ENCODE measurements at places on chromosomes 13 and 19.
A peak's percentile ranks its signal among the peaks of the same experiment; 100 is the strongest.

- no peak for DNase-seq
Measured at GRCh38 chr13:53127373-53127772, 98.8 kb downstream of the OLFM4 start.

- peak; percentile 50 for DNase-seq
Measured at GRCh38 chr19:56141417-56141993, 418 bp downstream of the ZNF444 start.

DNA sequence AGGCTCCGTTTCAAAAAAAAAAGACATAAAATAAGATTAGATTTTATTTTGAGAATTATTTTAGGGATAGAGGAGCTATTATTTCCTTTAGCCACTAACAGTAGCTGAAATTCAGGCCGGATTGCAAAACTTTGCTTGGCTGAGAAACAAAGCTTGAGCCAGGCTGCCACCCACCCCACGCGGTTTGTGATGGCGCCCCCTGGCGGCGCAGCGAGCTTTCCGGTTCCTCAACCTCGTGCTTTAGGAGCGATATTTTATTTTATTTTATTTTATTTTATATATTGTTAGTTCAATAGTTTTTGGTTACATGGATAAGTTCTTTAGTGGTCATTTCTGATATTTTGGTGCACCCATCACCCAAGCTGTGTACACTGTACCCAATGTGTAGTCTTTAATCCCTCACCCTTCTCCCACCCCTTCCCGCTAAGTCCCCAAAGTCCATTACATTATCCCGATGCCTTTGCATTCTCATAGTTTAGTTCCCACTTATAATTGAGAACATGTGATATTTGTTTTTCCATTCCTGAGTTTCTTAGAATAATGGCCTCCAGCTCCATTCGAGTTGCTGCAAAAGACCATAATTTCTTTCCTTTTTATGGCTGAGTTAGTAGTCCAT, 19.8 kb upstream of the CEACAM4 start:
- peak; percentile 9 for DNase-seq

- no peak for DNase-seq
Measured at GRCh38 chr13:106941779-106942178, 373.8 kb upstream of the ARGLU1 start.

DNA sequence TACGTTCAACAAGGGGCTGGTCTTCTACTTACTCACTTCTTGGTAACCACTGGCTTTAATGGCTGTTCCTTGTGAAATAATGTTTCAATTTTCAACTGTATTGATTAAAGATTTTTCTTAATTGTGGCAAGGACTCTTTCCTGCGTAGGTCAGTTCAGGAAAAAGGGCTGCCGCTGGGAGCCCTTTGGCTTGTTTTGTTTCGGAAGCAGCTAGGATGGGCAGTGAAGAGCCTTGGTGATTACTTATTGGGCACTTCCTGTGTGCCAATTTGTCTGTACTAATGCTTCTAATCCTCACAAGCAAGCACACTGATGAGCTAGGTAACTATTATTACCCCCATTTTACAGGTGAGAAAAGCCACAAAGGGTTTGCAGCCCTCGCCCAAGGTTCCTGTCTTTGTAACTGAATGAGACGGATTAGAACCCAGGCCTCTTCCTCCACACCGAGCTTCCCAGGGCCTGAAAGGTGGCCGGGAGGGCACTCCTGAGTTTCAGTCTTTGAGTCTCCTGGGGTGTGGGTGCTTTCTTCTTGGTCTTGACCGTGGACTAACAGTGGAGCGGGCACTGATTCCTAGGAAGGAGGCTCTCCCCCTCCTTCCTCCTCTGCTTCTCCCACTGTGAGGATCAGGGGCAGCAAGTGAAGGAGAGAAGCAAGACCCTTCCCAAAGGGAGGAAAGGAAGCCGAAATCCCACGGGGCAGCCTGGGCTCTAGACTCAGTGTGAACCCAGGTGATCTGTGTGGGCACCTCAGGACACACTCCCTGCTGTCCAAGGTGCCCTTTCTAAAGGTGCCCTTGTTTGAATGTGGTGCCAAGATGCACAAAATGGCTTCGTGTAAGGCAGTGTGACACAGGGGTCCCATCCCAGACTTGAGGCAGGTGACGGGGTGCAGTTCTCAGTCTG, 3.7 kb downstream of the COL4A2 start:
- DNase-seq: no peak

DNA sequence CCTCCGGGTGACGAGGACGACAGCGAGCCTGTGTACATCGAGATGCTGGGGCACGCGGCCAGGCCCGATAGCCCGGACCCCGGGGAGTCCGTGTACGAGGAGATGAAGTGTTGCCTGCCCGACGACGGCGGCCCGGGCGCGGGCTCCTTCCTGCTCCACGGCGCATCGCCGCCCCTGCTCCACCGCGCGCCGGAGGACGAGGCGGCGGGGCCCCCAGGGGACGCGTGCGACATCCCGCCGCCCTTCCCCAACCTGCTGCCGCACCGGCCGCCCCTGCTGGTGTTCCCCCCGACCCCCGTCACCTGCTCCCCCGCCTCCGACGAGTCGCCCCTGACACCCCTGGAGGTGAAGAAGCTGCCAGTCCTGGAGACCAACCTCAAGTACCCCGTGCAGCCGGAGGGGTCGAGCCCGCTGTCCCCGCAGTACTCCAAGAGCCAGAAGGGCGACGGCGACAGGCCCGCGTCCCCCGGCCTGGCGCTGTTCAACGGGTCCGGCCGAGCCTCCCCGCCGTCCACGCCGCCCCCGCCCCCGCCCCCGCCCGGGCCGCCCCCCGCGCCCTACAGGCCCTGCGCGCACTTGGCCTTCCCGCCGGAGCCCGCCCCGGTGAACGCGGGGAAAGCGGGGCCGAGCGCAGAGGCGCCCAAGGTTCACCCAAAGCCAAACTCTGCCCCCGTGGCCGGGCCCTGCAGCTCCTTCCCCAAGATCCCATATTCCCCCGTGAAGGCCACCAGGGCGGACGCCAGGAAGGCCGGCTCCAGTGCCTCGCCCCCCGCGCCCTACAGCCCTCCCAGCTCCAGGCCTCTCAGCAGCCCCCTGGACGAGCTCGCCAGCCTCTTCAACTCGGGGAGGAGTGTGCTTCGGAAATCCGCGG, 511.3 kb downstream of the MYO16 start:
- DNase-seq: no peak

DNA sequence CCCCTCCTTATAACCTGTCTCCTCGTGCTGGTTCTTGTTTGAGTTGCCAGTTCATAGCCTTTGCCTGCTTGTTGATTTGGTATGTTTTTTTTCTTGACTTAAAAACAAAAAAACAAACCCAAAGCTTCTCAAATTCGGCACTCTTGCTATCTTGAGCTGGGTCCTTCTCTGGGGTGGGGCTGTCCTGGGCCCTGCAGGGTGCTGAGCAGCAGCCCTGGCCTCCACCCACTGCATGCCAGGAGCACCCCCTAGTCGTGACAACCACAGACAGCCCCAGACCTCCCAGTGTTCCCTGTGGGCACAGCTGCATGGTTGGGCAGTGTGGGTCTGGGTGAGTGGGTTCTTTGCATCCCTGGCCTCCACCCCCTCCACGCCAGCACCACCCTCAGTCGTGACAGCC, 27.8 kb downstream of the KDM4B start:
- DNase-seq: no peak

DNA sequence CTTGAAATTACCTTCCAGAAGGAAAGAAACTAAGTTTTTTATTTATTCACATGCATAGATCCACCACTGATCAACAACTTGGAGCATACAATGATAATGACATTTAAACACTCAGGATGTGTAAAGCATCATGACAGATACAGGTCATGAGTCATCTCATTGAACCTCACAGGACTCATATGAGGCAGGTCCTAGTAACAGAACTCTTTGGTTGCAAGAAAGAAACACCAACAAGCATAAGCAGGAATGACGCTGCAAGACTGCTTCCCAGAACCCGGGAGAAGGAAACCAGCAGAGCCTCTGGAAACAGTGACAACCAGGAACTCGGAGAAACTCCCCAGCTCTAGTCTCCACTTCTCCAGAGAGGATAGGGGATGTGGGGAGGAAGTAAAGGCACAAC, 60.8 kb upstream of the IPO5 start:
- DNase-seq: no peak

DNA sequence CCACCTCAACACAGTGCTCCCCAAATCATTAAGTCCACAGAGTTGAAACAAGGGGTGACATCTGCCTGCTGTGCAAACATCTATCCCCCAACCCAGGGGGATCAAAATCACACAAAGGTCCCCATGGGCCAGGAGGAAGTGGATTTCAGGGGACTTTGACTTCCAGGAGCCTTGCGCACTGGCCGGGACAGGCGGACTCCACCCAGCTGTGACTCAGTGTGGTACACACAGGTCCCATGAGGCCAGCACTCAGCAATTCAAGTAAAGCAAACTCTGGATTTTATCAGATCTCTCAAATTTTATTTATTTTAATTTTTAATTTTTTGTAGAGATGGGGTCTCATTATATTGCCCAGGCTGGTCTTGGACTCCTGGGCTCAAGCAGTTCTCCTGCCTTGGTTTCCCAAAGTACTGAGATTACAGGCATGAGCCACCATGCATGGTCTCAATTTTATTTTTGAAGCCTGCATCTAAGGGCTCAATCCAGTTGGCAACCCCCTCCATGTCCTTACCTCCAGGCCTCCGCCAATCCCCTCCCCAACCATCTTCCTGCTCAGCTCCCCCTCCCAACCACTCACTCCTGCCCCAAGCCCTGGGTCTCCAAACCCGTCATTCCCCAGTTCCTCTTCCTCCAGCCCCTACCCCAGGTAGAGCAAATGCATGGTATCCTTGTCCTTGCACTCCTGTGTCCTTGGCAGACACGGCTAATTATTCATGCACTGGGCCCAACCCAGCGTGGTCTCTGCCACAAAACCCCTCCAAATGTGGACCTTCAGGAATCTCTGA, 18.2 kb downstream of the ARHGAP33 start:
- DNase-seq: no peak

- DNase-seq: no peak
Measured at GRCh38 chr13:75385708-75386083, 96.3 kb downstream of the TBC1D4 start.

GRCh38 chr13:71856548-71857043, 10.4 kb downstream of the DACH1 start:
- DNase-seq: no peak

GRCh38 chr13:51927129-51927528, 65.4 kb downstream of the CCDC70 start:
- no peak for DNase-seq

DNA sequence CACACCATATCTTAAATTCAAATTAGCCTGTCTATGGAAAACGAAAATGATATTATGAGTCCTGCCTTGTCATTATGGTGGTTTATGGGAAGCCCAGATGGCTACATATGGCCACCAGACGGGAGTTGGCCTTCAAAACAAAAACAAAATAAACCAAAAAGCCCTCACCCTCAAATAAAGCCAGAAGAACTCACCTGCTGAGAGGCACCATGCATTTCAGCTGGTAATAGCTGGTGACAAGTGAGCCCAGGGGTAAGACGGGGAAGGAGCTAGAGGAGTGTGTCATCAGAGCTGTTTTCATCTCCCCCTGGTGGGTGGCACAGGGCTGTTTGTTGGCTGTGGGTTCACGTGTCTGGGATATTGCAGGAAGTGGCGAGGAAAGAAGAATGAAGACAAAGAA, 152.9 kb downstream of the EFNB2 start:
- DNase-seq: peak; percentile 11

DNA sequence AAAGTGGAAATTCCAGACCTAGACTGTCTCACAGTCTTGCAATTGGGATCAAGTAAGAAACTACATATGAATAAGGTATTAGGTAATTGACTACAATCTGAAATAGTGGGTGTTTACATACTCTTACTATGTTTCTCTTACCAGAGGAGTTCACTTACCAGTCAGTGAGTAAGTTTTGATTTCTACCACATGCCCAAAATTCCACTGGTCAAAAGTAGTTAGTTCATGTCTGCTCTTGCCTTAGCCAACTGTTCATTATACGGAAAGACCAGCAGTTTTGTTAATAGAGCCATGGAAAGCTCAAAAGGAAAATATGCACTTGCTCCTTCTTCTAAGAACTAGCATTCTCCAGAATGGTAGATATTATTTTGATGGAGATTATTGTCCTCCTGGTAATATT, 490.8 kb downstream of the RFC3 start:
- DNase-seq: no peak

- no peak for DNase-seq
Measured at GRCh38 chr13:100148422-100148821, 59.5 kb downstream of the PCCA start.

DNA sequence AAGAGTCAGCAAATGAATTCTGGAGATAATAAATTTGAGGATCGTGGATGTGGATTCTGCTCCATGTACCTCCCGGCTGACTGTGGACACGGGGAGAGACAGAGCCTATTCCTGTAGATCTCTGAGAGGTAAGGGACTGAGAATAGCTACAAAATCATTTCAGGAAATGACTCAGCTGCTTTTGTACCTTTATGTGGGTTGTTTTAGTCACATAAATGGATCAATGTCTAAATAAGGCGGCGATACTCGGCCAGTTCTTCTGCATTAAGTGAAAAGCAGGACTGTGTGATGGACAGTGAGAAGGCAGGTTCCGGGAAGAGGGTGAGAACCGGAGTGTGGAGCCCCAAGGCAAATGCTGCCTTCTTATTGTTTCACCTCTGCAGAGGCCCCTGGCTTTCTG, 128.1 kb downstream of the EFNB2 start:
- no peak for DNase-seq

DNA sequence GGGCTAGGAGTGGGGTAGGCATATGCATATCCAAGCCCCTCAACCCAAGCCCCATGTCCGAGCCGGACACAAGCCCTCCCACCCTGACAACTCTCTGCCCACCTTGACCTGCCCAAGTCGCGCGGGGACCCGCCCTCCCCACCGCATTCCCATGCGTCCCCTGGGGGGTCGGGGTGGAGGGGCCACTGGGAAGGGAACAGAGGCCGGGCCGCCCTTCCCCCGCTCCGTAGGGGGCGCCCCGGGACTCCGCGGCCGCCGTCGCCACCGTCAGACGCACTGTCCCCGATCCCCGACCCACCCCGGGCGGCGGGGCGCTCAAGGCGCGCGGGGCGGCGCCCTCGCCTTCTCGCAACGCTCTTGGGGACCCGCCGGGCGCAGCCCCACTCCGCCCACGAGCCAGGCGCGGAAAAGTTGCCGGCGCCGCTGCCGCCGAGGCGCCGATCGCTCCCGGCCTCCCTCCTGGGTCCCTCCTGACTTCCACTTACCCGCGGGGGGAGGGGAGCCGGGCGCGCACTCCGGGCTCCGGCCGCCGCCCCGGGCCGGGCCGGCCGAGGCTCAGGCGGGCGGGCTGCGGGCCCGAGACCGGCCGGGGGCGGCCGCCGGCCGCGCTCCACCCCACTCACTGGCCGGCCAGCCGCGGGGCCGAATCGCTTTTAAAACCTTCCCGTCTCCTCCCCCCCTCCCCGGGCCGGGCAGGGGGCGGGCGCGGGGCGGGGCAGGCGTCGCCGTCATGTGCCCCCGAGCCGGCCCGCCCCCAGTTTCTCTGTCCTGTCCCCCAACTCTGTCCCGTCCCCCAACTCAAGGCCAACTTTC, 34.4 kb upstream of the NANOS3 start:
- DNase-seq: no peak

- DNase-seq: no peak
Measured at GRCh38 chr19:45030825-45031224, 8.0 kb upstream of the CLASRP start.

- DNase-seq: no peak
Measured at GRCh38 chr13:94556041-94556440, 39.9 kb downstream of the TGDS start.

Measured in Jurkat, Clone E6-1 (cell line).